Stimulated activated effector memory CD8-positive, alpha-beta T cell treated with anti-CD3 and anti-CD28 coated beads, Interleukin-12 subunit alpha, Interleukin-12 subunit beta, amount 100 ng/mL, for 72 hours (primary cell): ENCODE measurements at places on chromosomes 3 and 15.

- DNase-seq = no peak
These were observed 14.6 kb upstream of the NIT2 start for GRCh38 chr3:100319951-100320350.

DNA sequence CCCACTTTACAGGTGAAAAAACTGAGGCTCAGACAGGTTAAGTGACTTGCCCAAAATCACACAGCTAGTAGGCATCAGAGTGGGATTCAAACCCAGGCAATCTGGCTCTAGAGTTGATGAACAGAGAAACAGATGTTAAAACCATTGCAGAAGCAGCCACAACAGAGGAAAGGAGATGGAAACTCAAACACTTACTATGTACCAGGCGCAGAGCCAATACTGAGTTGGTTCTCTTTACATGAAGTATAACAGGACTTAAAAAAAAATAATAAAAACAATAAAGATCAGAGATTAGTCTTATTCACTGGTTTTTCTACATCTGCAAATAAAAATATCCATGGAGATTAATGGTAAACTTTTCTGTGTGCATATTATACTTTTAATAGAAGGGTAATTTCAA lies 84.9 kb upstream of the SPATA12 start:
- no peak for DNase-seq

- no peak for DNase-seq
These were observed 17.9 kb upstream of the NIT2 start for GRCh38 chr3:100316641-100317069.

DNA sequence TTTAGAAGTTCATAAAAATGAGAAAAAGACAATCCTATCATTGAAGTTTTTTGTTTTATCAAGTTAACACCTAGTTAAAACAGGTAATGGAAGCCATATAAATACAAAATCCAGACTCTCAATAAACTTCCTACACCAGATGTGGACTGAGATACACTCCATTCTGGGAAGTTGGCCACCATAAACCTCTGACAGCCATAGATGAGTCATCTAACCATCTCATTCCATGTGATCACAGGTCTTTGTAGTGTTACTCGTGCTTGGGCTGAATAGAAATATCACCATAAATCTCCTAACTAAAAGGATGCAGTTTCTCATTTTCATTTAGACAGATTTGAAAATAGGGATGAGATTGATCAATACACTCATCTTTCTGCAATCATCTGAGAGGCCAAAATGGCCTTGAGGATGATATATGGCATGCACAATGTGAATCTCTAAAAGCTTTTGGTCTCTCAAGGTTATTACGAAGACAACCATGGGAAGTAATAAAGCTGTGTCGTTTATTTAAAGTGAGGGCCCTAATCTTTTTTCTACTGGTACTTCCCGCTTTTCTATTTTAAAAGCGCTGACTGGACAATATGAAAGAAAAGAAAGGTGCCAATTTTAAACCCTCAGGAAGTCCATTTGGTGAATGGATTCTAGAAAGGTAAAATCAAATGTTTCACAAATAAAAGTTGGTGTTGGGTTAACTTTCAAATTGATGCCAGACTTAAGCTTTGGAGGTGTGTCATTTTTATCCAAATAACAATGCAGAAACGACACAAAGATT lies 155.5 kb downstream of the POLR2M start:
- DNase-seq = no peak

DNA sequence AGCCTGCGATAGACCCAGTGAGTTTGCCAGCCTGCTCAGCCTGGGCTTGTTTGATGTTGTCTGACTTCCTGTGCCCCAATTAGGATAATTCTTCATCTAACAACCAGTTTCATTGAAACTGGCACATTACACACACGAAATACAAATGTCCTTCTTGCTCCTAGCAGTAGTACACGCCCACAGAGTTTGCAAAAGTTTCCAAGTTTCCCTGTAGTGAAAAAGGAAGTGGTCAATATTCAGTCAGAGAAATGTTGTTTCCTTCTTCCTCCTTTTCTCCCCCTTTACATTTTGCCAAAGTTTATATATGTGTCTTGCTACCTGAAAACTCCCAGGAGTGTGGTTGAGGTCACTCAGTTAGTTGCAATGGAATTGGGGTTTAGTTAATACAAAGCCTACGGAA lies 58.4 kb upstream of the LRTM1 start:
- DNase-seq = no peak

- peak; percentile 65 for DNase-seq
These were observed 7.9 kb downstream of the CCDC71 start for GRCh38 chr3:49158103-49158709.

DNA sequence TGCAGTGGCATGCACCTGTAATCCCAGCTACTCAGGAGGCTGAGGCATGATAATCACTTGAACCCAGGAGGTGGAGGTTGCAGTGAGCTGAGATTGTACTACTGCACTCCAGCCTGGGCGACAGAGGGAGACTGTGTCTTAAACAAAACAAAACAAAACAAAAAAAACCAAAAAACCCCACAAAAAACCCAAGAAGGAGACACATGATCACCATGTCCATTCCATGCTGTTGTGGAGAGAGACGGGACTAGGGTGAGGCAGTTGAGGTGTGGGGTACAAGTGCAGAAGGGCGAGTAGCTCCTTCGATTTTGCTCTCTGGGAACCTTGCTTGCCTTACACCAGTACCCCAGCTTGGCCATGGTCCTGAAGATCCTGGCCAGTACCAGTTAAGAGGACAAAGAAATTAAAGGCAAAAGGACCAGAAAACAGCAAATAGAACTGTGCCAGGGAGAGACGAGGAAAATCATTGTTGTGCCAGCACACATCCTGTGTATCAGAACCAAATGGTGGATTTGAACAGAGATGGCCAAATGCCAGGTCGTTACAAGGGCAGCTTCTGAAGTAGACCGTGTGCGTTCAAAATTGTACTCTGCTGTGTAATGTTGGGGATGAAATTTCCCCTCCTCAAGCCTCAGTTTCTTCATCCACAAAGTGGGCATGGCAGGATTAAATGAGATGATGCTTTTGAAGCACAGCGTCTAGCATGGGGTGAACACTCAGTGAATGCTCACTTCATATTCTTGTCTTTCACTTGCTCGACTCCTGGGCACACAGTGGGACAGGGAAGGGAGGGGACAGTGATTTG lies 42.9 kb upstream of the CTSH start:
- DNase-seq = no peak

- DNase-seq = no peak
These were observed 66.8 kb downstream of the CHRNA7 start for GRCh38 chr15:32096916-32097617.

DNA sequence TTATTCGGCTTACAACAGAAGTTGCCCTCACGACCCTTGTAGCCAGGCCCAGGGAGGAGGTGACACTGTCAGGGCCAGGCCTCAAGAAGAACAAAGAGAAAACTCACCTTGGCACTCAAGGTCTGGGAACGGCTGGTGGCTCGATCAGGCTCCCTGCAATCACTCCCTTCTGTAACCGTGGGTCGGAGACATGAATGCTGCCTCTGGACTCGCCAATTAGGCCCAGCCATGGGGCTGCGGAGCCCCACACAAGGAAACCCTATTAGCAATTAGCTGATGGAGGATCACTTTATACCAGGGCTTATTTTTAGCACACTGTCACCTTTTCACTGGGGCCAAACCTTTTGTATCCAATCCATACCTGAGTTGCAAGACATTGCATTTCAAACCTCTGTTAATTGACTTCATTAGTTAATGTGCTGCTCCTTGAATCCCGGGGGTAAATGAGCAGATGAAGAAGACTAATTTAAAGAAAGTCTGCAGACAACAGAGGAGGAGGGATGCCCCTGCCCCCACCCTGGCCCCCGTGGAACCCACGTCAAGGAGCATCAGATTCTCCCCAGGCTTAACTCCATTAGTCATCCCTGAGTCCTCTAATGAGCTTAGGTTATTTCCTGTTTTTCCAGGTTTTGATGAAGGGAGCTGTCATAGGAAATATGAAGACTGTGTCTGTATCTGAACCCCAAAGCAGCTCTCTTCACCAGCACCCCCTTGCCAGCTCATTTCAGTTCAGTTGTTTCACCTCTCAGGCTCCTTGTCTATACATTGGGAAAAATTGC lies 255.3 kb downstream of the RORA start:
- no peak for DNase-seq

- no peak for DNase-seq
These were observed 15.4 kb downstream of the RAB6B start for GRCh38 chr3:133880287-133880686.

DNA sequence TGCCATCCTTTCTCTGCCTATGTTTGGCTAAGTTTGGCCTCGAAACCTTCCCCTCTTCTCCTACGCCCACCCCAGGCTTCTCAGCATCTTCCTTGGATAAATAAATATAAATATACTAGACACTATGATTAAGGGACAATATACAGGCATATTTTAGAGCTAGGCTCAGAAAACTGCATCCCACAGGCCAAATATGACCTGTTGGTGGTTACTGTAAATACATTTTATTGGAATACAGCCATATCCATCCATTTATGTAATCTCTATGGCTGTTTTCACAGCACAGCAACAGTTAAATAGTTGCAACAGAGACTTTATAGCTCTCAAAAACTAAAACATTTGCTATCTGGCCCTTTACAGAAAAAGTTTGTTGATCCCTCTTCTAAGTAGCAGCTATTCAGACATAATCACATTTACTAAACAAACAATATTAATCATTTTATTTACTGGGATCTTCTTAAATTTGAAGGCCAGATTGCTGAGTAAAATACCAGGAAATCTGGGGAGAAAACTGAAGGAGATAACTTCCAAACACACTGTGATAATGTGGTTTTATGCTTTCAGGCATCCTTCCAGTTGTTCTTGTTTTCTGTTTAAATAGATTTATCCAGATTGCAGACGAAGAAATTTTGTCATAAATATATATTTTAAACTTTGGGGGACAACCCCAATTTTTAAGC lies 269.7 kb upstream of the THRB start:
- no peak for DNase-seq

GRCh38 chr3:99637016-99637367 lies 1.4 kb upstream of the COL8A1 start:
- no peak for DNase-seq

DNA sequence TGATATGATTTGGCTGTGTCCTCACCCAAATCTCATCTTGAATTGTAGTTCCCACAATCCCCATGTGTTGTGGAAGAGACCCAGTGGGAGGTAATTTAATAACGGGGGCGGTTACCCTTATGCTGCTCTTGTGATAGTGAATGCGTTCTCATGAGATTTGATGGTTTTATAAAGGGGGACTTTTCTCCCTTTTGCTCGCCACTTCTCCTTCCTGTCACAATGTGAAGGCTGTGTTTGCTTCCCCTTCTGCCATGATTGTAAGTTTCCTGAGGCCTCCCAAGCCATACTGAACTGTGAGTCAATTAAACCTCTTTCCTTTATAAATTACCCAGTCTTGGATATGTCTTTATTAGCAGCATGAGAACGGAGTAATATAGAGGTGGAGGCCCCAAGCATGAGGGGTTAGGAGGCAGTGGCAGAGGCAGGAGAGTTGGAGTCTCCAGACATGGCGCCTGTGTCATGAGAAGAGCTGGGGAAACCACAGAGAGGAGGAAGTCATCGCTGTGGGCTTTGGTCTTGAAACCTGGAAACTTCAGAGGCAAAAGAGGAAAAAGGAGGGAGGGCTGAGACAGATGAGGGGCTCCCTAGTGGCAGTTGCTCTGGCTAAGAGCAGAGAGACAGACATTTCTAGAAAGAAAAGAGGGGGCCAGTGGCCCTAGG lies 107.8 kb upstream of the VEPH1 start:
- DNase-seq = no peak

- no peak for DNase-seq
These were observed 80.6 kb downstream of the CCR1 start for GRCh38 chr3:46127503-46127902.

GRCh38 chr3:30597131-30597768 lies 9.2 kb upstream of the TGFBR2 start:
- no peak for DNase-seq

GRCh38 chr3:80241791-80242190 lies 474.0 kb upstream of the ROBO1 start:
- DNase-seq = no peak

- DNase-seq = no peak
These were observed 110.7 kb upstream of the EPHA3 start for GRCh38 chr3:88996691-88997090.

DNA sequence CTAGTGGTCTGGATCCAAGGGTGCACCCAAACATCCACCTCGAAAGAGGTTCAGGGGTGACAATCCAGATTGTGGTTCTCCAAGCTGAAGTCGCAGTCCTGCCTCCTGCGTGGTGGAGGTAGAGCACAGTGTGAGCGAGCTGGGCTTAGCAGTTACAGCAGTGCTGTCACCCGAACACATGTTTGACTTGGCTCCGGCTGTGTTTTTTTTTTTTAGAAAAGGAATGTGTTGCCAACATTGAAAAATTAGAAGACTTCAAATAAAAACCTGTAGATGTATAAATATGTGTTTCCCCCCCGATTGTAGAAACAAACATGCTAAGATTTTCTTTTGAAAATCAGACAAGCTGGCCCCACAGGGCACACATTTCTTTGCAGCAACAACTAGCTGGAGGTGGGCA lies 530.8 kb downstream of the SHQ1 start:
- no peak for DNase-seq

GRCh38 chr3:69130689-69131088 lies 8.3 kb upstream of the LMOD3 start:
- DNase-seq = no peak

DNA sequence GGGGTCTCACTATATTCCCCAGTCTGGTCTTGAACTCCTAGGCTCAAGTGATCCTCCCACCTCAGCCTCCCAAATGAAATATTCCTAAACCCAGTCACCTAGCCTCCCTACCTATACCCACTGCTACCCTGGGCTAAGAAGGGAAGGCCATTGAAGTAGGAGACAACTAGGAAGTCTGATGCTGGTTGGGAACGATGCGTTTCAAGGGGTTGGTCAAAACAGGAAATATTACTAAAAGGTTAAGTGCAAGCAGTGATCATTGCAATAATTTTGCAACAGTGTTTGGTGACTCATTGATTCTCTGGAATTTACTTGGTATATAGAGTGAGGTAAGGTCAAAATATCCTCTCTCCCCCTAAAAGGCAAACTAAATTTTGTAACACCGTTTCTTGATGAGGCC lies 4.6 kb upstream of the UQCRC1 start:
- no peak for DNase-seq

GRCh38 chr15:47432826-47433225 lies 284.5 kb upstream of the SEMA6D start:
- DNase-seq = no peak

GRCh38 chr3:191973820-191974219 lies 512.9 kb downstream of the PYDC2 start:
- DNase-seq = no peak

DNA sequence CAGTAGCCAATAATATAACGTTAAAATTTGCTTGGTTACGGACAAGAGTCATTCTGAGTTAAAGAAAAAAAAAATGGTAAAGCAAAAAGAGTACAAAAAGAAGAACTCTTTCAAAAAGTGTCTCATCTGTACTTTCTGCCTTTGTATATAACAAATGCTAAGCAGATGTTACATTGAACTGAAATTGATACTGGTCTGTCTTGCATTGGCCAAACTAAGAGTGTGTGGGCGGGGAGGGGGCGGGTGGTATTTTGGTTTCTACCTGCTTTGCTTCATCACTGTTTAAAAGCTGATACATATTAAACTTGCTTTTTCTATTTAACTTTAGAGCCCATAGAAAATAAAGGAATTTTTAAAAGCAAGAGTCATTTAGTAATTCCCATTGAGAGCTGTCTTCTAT lies 215.0 kb upstream of the THBS1 start:
- no peak for DNase-seq
